SHP77 (cell line): ENCODE measurements at places on chromosomes 1 and 21.

- no peak for DNase-seq
Observed at GRCh38 chr1:172108161-172108893, 267.0 kb downstream of the DNM3 start.

DNA sequence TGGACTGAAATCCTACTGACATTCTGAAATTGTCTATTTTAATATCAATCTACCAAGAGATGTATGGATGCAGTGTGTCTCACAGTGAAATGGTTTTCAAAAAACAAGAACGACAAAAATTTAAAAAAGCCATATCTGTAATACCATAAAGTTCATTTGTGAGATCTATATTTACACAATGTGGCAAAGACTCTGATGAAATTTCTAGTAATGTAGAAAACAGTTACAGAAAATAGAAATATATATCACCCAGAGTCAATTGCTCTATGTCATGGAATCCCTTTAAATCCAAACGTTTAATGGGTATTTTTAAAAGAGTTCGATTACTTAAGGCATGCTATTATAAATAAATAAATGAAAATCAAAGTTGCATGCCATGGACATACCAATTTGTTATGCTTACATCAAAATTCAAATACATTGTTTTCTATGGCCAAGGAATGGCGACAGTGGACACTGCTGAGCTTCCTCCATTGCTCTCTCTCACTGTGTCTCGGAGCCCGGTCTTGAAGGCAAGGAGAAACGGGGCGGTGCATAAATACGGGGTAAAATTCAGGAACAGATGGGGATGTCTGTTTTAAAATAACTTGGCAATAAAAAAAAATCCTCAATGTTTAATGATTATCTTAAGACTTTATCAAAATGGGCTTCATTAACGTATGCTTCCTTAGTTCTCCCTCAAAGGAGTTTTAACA lies 37.0 kb upstream of the SAMSN1 start:
- DNase-seq: no peak

DNA sequence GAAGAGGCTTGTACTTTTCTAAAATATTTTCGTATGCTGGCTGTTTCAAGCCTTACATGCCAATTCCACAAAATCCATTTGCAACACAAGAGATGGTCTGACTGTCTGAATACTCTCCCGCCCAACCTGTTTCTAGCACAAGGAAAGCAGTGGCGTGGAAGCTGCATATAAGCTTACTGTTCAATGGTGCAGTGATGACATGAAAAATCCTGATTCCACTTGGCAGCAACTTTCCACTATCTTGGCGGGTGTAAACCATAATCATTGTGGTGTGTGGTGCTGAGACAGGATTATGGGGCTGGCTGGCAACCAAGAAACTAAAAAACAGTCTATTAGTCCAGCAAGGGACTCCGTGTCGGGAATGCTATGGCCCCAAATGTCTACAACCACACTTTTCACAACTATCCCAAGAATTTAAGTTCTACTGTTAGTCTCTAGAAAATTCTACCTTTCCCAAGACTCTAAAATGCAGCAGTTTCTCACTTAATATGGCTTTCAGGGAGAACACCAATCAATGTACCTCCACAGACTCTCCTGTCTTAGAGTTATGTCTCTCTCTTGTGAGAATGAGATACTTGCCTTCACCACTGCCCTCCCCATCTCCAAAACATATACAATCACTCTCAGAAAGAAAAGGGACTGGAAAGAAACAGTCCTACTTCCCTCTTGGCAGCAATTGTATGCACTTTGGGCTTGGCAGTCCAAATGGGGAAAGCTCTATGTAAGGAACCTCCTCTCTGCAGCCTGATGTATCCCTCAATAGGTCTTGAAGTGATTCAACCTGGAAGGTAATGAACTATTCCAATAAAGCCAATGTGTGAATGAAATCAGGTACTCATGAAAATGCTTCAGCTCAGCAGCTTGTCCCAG lies 9.5 kb downstream of the COLGALT2 start:
- DNase-seq: no peak

GRCh38 chr1:101065575-101065974 lies 40.0 kb upstream of the DPH5 start:
- DNase-seq: no peak

DNA sequence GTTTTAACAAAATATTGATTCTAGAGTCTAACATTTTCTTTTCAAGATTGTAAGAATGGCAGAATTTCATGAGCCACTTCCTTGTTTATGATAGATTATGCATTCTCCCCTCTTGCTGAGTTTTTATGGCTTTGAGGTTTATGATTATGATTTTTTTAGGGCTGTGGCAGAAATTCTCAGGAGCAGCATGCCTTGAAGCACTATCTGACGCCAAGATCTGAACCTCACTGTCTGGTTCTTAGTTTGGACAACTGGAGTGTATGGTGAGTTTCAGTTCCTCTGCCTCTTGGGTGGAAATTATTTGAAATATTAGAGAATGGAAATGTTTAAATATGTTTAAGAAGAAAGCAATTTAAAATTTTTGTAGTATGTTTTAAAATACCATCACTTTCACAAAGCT lies 10.2 kb downstream of the USP16 start:
- no peak for DNase-seq

- DNase-seq: no peak
Observed at GRCh38 chr1:153520818-153521476, 14.8 kb downstream of the S100A6 start.
